ENCODE measurements at places on chromosomes 3 and 15.

GRCh38 chr3:77298417-77298816 is 258.5 kb downstream of the ROBO2 start:
- DNase-seq = no peak

DNA sequence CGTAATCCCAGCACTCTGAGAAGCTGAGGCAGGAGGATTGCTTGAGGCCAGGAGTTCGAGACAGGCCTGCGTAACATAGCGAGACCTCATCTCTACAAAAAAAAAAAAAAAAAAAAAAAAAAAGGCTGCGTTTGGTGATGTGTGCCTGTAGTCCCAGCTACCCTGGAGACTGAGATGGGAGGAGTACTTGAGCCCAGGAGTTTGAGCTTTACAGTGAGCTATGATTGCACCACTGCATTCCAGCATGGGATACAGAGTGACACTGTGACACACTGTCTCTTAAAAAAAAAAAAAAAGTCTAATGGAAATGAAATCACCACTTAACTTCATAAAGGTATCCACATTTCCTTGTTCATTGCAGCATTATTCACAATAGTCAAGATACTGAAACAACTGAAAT is 65.5 kb downstream of the THBS1 start:
- DNase-seq = no peak

GRCh38 chr15:56919609-56920366 is 1.3 kb downstream of the TCF12 start:
- DNase-seq = no peak

- no peak for DNase-seq
Observed at GRCh38 chr3:172913911-172914655, 163.6 kb downstream of the ECT2 start.

DNA sequence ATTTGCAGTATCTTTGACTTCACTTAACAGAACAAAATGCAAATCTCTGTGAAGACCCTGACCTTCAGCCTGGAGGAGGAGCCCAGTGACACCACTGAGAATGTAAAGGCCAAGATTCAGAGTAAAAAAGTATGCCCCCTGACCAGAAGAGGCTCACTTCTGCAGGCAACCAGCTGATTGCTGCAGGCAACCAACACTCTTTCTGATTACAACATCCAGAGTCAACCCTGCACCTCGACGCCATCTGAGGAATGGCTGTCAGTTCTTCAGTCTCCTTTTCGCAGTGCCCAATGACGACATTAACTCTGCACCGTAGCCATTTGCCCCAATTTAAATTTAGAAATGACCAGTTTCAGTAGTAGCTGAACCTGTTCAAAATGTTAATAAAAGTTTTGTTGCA is 14.9 kb downstream of the ATP13A3 start:
- no peak for DNase-seq

DNA sequence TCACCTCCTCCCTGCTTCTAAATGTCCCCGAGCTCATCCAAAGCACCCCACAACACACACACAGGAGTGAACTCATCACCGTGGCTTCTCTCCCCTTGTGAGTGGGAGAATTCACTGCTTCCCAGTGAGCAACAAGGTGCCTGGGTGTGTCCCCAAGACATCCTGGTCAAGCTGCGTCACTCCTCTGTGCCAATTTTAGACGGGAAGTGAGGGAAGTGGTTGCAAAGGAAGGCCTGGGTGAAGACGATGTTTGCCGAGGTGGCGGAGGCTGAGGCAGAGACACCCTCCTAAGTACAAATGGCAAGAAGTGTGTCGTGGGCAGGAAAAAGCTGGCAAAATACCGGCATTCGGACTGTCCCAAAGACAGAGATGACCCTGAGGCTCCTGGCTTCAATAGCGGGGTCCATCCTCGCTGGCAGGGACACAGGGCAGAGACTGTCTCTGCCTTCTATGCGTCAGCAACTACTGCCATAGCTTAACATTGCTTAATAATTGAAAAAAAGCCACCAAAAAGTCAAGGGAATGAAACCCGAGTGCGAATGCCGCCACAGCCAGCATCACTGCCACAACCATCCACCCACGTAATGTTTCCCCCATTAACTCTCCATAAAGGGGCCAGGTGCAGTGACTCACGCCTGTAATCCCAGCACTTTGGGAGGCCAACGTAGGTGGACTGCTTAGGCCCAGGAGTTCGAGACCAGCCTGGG is 72.8 kb downstream of the VGLL4 start:
- no peak for DNase-seq

GRCh38 chr15:41333026-41333562 is 413 bp downstream of the NUSAP1 start:
- no peak for DNase-seq

DNA sequence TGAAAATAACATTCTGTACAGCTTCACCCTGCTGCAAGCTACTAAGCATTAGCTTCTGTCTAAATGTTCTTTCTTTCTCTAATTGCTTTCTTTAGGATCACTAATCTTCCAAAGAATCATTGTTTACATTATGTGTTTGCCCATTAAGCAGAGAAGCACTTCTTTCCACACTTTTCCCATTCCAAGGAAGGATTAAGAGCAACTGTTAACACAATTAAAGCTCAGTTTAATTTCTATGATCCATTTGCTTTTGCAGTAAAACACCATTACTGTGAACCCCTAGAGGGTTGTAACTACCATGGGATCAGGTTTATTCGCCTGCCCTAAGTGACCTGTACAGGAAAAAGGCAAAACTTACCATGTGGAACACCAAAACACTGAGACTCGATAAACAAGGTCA is 125.8 kb upstream of the ZNF385D start:
- no peak for DNase-seq

- no peak for DNase-seq
Observed at GRCh38 chr15:89413877-89414276, 79.3 kb upstream of the POLG start.

- no peak for DNase-seq
Observed at GRCh38 chr15:39156166-39156565, 424.7 kb upstream of the THBS1 start.

GRCh38 chr15:98612490-98613110 is 35.7 kb upstream of the IGF1R start:
- no peak for DNase-seq

DNA sequence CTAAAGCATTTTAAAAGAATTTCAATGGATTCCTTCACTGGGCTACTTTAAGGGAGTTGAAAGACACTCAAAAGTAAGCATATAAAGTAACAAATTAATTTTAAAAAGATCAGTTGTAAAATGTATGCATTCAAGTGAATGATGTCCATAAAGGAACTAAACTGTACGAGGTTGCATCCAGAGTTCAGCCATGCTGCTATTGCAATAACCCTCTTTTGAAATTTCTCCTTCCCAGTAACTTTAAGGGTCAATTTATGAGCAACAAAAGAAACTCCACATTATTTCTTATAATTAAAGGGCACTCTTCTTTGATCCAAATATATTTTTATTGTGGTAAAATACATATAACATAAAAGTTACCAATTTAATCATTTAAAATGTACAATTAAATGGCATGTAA is 22.9 kb downstream of the BTLA start:
- no peak for DNase-seq

GRCh38 chr15:32977506-32977905 is 217.0 kb downstream of the FMN1 start:
- no peak for DNase-seq

DNA sequence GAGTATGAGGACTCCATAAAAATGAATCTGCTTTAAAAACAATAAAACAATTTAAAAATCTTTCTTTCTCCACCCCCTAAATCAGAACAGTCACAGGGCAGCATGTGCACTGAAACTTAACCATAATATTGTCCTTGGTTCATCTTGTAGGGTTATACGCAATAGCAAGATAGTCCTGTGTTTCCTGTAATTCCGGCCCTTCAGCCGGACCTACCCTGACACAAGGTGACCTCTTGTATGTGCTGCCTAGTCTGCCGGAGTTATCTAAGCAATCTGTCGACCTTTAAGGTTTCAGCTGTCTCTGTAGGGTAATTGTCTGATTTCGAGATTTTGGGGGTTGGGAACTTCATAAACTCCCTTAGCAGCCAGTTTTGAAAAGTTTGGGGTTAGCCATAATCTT is 99.9 kb downstream of the DHX36 start:
- DNase-seq = no peak

GRCh38 chr3:133381346-133382109 is 18.3 kb upstream of the BFSP2 start:
- no peak for DNase-seq

DNA sequence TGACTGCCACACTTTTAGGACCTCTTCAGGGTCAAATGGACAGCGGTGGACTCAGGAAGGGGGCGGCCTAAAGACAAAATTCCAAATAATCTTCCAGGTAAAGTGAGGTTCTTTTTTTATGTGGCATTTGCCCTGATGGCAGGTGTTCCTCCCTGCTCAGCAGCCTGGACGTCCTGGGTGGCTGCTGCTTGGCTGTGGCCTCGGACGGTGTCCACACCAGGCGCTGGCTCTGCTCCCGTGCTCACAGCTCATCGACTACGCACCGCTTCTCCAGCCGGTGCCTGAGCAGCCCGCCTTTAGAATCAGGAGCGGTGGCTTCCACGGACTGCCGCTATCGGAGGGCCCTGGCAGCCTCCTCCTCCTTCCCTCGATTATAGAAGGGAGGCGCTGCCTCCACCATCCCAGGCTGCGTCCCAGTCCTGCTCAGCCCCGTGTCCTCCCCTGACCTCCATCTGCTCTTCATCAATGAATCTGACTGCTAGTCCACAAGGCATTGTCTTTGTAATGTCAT is 41.9 kb downstream of the PCSK6 start:
- no peak for DNase-seq

GRCh38 chr3:19937459-19938294 is 3.7 kb upstream of the EFHB start:
- DNase-seq = no peak

GRCh38 chr3:184337399-184337714 is at the start of gene FAM131A:
FAM131A (plus strand) TSS chr3:184337600; CDS start chr3:184337631, 31 bp downstream.
- DNase-seq = no peak

- no peak for DNase-seq
Observed at GRCh38 chr3:100084100-100084806, 30.0 kb downstream of the FILIP1L start.

GRCh38 chr3:35817216-35817615 is 177.9 kb downstream of the ARPP21 start:
- DNase-seq = no peak

Data from activated naive CD4-positive, alpha-beta T cell (primary cell).